ENCODE measurements at places on chromosomes 6 and 20.
A peak's percentile ranks its signal among the peaks of the same experiment; 100 is the strongest.

DNA sequence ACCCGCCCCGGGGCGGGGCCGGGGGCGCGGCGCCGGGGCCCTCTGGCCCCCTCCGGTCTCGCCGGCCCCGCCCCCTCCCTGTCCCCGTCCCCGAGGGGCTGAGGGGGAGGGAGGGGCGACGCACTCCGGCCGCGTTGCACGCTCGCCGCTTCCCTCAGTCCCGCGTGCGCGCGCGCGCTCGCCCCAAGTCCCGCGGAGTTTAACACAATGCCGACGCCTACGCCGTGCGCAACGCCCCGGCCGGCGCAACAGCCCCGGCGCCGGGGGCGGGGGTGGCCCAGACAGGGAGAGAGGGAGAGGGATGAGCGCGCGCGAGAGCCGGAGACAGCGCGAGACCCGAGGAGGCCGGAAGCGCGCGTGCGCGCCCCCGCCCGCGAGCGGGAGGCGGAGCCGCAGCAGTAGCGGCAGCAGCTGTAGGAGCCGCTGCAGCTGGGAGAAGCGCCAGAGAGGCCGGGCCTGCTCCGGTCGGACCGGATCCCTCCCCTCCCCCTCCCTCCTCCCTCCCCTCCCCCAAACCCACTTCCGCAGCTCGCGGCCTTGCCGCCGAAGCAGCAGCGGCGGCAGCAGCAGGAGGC is 996 bp downstream of the ZBTB2 start:
- DNase-seq: peak; percentile 95

- DNase-seq: peak; percentile 61
Measured at GRCh38 chr6:129644567-129645015, 65.4 kb downstream of the ARHGAP18 start.

DNA sequence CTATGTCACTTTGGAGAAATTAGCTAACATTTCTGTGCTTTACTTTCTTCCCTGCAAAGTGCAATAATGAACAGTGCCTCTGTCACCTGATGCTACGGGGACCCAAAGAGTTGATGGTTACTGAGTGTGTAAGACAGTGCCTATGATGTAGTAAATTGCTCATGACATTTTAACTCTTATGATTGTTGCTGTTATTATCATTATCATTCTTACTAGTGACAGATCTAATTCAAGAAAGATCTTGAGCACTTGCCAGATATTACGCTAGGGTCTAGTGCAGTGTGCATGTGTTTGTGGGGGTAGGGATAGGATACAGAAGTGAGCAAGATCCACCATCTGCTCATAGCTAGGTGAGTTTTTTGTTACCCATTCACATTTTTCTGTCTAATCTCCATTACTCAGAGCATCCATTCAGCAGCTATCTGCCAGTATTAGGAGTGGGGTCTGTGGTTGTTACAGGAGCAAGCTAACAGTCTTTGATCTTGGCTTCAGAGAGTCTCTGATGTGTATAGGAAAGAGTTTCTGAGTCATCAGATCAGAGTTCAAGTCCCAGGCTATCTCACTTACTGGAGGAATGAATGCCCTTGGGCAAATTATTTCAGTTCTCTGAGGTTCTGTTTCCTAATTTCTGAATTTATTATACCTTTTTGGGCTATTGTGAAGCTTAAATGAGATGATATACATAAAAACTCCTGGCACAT is 33.1 kb upstream of the DAAM2 start:
- DNase-seq: no peak

GRCh38 chr20:47609001-47609400 is 107.3 kb downstream of the NCOA3 start:
- no peak for DNase-seq

DNA sequence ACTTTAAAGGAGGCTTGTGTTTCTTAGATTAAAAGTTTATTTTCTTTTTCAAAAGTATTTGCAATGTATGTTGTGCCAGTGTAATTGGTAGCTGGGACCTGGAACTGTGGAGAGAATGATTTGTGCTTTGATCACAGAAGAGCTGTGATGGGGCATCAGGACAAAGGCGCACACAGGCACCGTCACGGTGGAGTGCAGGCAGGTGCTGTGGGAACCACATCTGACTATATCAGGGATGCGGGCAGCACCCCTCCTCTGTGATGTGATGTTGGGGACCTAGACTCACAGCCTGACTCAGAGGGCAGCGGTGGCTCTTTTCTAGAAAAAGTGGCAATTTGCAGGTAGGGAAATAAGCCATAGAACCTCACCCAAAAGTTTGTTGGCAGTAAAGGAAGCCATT is 34.5 kb downstream of the SYTL3 start:
- DNase-seq: no peak

DNA sequence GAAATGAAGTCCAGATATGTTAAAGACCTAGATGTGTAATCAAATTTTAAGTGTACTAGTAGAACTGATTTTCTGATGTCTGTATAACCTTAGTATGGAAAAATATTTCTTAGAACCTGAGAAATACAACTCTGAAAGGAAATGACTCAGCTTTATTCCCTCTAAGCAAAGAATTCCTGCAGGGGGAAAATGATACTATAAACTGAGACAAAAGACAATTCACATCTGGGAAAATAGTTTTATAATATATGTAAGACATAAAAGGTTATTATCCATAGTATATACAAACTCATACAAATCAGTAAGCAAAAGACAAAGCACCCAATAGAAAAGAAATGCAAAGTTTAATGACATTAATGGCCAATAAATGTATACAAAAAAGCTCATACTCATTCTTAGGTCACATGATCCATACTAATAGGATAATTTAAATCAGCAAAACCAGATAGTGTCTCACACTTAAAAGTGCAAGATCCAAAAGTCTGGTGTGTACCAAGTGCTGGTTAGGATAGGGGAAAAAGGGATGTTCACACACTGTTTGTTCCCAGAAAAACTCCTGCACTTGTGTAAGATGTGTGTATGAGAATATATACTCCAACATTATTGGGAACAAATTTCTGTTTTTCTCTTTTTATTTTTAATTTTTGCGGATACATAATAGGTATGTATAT is 22.6 kb downstream of the RNF217 start:
- peak; percentile 47 for DNase-seq

DNA sequence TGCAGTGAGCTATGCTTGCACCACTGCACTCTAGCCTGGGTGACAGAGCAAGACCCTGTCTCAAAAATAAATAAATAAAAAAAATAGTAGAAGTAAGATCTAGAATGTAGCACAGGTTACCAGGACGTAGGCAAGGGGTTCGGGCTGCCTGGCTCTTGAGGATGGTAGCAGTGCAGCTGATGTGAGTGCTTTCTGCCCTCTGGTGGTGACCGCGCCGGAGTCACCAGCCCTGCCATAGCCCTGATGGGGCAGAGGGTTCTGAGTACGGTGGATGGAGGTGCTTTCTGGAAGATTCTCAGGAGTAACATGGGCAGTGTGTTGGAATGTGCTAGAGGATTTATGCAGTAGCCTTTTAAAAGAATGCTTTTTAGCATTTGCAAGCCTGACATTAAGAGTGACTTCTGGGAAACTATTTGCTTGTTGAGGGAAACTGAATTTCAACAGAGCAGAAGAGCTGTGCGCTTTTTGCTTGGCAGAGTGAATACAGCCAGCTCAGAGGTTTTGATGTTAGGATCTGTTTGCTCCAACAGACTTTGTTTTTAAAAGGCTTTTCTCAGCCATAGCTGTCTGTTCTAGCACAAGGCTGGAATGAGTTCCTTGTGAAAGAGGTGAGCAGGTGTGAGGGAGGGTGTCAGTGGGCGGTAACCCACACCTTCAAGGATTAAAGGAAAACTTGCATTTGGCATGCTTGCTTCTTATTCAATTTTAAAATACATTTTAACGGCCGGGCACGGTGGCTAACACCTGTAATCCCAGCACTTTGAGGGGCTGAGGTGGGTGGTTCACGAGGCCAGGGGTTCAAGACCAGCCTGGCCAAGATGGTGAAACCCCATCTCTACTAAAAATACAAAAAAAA is 65.9 kb downstream of the PTPN1 start:
- DNase-seq: no peak

DNA sequence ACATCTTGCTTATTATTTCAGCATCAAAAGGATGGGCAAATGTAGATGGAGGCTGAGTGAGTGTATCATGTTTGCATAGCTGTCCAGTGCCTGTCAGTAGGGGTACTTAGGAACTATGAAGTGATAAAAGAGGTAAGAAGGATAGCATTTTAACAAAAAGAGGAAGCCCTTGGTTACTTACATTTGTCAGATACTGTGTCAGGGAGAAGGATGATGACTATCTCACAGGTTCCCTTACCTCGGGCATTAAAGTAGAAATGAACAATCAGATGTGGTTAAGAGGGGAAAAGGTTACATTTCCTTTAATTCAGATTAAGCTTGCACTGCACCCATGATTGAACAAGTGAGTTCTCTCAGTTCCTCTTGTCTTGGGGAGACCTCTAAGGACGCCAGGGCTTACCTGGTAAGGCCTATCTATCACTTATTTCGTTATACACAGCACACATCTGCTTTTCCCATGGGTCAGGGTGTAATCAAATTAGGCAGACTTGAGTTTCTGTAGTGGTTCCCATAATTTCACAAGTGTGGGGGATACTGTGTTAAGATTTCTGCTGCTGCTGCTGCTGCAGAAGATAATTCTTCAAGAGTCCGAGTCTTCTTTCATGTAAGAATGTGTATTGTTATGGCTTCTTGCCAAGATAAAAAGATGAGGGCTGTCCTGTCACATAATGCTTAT is 4.5 kb downstream of the FOXO3 start:
- DNase-seq: no peak

DNA sequence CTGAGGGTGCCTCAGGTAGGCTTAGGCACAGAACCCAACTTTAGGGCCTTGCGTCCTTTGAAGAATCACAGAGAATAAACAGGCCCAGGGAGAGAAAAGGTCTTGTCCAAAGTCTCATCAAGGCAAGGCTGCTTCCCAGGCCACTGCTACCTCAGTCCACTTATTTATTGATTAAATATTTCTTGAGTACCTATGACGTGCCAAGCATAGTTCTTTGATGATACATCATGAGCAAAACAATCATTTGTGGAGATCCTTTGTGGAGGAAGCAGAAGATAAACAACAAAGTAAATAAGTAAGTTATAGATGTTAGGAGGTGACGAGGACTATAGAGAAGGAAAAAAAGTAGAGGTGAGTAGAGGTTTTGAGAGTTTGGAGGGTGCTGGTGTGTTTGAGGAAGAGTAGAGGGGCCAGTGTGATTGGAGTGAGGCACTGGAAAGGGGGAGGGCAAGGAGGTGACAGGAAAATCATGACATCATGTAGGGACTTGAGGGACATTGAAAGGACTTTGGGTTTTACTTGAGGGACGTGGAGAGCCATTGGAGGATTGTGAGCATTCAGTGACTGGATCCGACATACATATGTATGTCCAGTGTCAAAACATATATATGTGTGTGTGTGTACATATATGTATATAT is 14.1 kb upstream of the CHMP4B start:
- DNase-seq: no peak

DNA sequence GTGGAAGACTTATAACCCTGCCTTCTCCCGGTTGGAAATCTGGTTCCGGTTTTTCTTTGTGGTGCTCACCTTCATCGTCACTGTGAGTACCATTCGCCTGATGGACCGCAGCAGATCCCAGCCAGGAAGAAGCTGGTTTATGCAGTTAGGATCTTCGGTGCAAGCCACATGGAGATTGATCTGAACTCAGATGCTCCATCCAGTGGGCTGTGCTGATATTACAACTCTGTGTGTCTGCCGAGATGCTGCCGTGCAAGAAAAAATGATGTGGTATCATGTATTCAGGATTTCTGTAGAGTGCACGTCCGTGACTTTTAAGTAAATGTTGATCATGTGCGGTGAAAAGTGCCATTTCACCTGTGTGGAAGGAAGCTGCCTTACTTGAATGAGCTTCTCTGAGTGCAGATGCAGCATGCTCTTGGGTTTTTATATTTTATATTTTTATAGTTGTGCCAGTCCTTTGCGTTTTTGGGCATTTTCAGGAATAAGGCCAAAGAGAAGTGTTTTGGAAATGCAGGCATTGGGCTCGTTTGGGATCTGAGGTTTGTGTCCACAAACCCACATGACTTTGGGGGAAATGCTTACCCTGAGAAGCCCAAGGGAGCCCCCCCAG is 39.2 kb downstream of the DYNLT1 start:
- peak; percentile 44 for DNase-seq

- DNase-seq: no peak
Measured at GRCh38 chr6:105664931-105665330, 262.0 kb upstream of the PREP start.

DNA sequence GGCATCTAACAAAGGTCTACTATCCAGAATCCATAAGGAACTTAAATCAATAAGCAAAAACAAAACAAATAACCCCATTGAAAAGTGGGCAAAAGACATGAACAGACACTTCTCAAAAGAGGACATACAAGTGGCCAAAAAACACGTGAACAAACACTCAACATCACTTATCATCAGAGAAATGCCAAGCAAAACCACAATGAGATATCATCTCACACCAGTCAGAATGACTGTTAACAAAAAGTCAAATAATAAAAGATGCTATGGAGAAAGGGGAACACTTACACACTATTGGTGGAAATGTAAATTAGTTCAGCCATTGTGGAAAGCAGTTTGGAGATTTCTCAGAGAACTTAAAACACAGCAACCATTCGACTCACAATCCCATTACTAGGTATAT is 19.4 kb upstream of the VNN1 start:
- no peak for DNase-seq

DNA sequence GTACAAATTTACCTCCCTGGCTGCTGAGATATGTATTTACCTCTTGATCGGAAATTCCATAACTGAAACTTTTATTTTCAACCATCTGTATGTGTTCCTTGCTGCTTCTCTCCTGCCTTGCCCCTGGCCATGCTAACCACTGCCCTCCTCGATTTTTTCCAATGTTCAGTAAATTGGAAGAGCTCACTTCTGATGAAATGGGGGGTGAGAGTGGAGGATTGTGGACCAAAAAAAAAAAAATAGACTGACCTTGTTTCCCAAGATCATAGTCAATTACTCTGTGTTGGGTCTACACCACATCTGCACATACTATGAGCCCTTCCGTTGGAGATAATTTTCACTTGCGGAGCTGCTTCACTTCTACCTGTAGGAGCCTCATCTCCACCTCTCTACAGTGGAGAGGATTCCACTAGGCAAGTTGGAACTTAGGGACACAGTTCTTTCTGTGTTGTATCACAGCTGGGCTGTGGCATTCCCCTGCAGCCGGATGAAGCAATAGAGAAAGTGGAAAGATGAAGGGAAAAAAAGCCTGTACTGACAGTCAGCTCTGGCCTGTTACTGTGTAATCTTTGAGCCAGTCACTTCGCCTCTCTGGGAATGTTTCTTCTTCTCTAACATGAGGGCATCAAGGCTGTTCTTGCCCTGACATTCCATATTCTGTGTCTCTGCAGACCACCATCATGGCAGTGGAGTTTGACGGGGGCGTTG is 1.6 kb downstream of the PSMB9 start:
- DNase-seq: no peak

DNA sequence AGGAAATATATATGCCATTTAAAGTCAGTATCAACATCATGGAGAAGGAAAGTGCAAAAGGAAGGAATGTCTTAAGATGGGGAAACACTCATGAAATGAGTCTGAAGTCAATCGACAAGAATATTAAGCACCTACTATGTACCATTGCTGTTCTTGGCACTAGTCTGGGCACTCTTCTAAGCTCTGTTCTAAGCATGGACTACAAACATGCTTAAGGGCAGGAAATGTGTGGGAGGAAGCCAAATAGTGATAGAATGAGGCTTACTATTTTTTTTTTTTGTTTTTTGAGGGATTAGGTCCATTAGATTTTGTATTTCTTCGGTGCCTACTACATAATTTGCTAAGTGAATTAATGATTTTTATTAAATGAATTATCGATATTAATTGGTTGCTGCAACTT is 83.8 kb upstream of the SUPT3H start:
- DNase-seq: no peak

Measured in SW 1271 (cell line).